ENCODE measurements at places on chromosomes 2 and 18.

DNA sequence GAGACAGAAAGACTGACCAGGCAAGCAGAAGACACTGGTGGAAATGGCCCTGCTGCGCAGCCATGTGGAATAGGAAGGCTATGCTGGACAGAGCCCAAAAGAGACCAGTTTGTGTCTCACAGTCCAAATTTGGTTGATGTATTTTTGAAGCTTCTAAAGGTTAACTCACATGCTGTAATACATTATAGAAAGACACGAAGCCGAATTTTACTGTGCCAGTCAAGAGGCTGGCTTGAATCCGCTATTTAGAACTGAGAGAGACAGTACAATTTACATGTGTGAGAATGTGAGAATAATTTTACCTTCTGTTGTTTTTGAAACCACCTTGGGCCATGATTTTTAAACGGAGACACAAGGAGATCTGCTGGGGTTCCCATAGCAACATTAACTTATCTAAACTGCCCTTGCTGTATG, 113.6 kb downstream of the METTL8 start:
- peak overlapping the region; percentile 80 for H3K4me3 ChIP-seq
- peaks cover 84% of the 10 kb centered on the region for H3K4me1 ChIP-seq
- DNase-seq, result no peak
- H3K27me3 ChIP-seq, result no peaks in the 10 kb centered on the region
- peaks cover 10% of the 10 kb centered on the region for H3K36me3 ChIP-seq

DNA sequence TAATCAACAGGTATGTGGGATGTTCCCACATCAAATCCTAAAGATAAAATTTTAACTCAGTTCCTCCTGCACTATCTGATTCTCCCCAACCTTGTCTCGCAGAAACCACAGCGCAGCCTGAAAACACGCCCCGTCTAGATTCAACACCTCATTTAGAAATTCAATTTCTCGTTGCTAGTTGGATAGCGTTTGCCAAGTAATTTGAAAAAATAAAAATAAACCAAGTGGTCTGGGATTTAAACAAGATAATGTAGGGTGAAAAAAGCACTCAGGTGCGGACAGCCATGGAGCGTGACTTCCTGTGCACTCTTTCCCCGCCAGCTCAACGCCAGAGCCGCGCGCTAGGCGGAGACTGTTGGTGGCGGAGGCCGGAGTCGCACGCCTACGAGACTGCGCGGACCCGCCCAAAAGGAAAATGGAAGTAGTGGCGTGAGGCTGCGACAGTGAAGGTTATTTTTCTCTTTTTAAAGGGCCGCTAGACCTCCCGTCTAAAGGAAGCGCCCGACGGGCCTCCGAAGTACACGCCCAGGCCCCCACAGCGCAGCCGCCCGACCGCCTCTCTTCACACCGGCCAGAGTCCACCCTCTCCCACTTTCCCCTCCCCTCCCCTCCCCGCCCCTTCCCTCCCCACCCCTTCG, 615 bp upstream of the CCNT2 start:
- H3K4me3 ChIP-seq, result peak overlapping the region; percentile 98
- H3K36me3 ChIP-seq, result peaks cover 31% of the 10 kb centered on the region
- H3K27me3 ChIP-seq, result peaks cover 3% of the 10 kb centered on the region
- peak; percentile 81 for DNase-seq
- peaks cover 49% of the 10 kb centered on the region for H3K4me1 ChIP-seq

- no peak overlapping the region for H3K4me3 ChIP-seq
- no peak overlapping the region for H3K27ac ChIP-seq
- DNase-seq, result no peak
- no peaks in the 10 kb centered on the region for H3K4me1 ChIP-seq
- no peaks in the 10 kb centered on the region for H3K27me3 ChIP-seq
Observed at GRCh38 chr2:21332993-21333625, 209.3 kb downstream of the TDRD15 start.

DNA sequence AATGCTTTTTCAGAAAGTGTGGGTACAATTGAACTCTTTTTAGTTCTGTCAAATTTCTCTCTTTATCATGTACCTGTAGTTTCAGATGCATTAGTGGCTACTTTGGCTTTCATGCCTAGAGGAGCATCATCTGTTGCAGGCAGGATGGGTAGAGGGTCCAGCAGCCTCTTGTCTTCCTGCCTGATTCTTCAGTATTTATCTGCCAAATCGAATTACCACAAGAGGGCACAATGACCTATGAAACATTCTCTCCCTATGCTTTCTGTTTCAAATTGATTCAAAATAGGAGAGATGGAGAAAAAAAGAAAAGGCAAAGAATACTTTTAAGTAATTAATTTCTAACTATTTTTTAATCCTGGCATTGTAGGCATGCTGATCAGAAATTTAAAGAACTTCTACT, 477.2 kb downstream of the TRIB2 start:
- H3K27me3 ChIP-seq, result no peaks in the 10 kb centered on the region
- no peaks in the 10 kb centered on the region for H3K36me3 ChIP-seq
- H3K4me3 ChIP-seq, result no peak overlapping the region
- H3K4me1 ChIP-seq, result peaks cover 3% of the 10 kb centered on the region
- no peak overlapping the region for H3K27ac ChIP-seq

- H3K4me3 ChIP-seq, result no peak overlapping the region
- H3K36me3 ChIP-seq, result no peaks in the 10 kb centered on the region
- no peak overlapping the region for H3K27ac ChIP-seq
- DNase-seq, result no peak
- peaks cover 15% of the 10 kb centered on the region for H3K27me3 ChIP-seq
Observed at GRCh38 chr2:182818501-182818900, 47.9 kb downstream of the FRZB start.

GRCh38 chr18:75344161-75344560, 83.3 kb downstream of the SMIM21 start:
- no peak overlapping the region for H3K4me3 ChIP-seq
- H3K36me3 ChIP-seq, result no peaks in the 10 kb centered on the region
- no peak overlapping the region for H3K27ac ChIP-seq
- DNase-seq, result no peak

- H3K4me1 ChIP-seq, result no peaks in the 10 kb centered on the region
- no peak overlapping the region for H3K27ac ChIP-seq
- DNase-seq, result no peak
- H3K27me3 ChIP-seq, result no peaks in the 10 kb centered on the region
- H3K4me3 ChIP-seq, result no peak overlapping the region
Observed at GRCh38 chr2:51986101-51986500, 954.2 kb upstream of the NRXN1 start.

- no peaks in the 10 kb centered on the region for H3K36me3 ChIP-seq
- H3K4me1 ChIP-seq, result peaks cover 4% of the 10 kb centered on the region
- no peak for DNase-seq
- no peak overlapping the region for H3K27ac ChIP-seq
- no peaks in the 10 kb centered on the region for H3K27me3 ChIP-seq
Observed at GRCh38 chr2:184769023-184769422, 170.7 kb downstream of the ZNF804A start.

GRCh38 chr2:11532416-11533055, 1.3 kb upstream of the GREB1 start:
- H3K27ac ChIP-seq, result no peak overlapping the region
- peaks cover 28% of the 10 kb centered on the region for H3K27me3 ChIP-seq
- no peak for DNase-seq
- H3K36me3 ChIP-seq, result no peaks in the 10 kb centered on the region
- no peak overlapping the region for H3K4me3 ChIP-seq

GRCh38 chr2:109703077-109703476, 88.9 kb downstream of the SOWAHC start:
- no peaks in the 10 kb centered on the region for H3K4me1 ChIP-seq
- H3K27ac ChIP-seq, result no peak overlapping the region
- no peaks in the 10 kb centered on the region for H3K36me3 ChIP-seq
- DNase-seq, result no peak

- DNase-seq, result no peak
- peaks cover 38% of the 10 kb centered on the region for H3K27me3 ChIP-seq
- H3K27ac ChIP-seq, result no peak overlapping the region
- H3K4me3 ChIP-seq, result peak overlapping the region; percentile 70
Observed at GRCh38 chr2:226031647-226032501, 632.4 kb downstream of the NYAP2 start.

DNA sequence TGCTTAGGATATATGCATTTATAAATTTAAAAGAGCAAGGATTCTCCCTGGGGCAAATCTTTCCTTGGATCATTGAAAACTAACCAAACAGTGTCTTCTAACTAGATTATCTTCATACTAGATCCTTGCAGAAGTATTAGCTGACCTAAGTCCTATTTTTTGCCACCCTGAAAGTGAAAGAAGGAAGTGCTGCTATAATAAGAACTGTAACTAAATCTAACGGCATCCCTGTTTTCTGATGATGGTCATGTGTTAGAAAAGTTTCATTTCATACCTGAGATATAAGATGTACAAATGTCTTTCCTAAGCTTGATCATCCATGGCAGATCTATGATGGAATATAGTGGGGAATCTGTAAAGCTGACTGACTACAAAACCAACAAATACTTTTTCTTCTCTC, 102.7 kb downstream of the MAP2 start:
- H3K27me3 ChIP-seq, result no peaks in the 10 kb centered on the region
- H3K36me3 ChIP-seq, result no peaks in the 10 kb centered on the region
- H3K27ac ChIP-seq, result peak overlapping the region; percentile 78
- peaks cover 50% of the 10 kb centered on the region for H3K4me1 ChIP-seq
- H3K4me3 ChIP-seq, result peak overlapping the region; percentile 60
- no peak for DNase-seq

GRCh38 chr2:171226461-171226860, 65.8 kb upstream of the TLK1 start:
- no peak overlapping the region for H3K27ac ChIP-seq
- H3K36me3 ChIP-seq, result no peaks in the 10 kb centered on the region
- DNase-seq, result no peak
- H3K4me1 ChIP-seq, result peaks cover 3% of the 10 kb centered on the region
- peaks cover 2% of the 10 kb centered on the region for H3K27me3 ChIP-seq

DNA sequence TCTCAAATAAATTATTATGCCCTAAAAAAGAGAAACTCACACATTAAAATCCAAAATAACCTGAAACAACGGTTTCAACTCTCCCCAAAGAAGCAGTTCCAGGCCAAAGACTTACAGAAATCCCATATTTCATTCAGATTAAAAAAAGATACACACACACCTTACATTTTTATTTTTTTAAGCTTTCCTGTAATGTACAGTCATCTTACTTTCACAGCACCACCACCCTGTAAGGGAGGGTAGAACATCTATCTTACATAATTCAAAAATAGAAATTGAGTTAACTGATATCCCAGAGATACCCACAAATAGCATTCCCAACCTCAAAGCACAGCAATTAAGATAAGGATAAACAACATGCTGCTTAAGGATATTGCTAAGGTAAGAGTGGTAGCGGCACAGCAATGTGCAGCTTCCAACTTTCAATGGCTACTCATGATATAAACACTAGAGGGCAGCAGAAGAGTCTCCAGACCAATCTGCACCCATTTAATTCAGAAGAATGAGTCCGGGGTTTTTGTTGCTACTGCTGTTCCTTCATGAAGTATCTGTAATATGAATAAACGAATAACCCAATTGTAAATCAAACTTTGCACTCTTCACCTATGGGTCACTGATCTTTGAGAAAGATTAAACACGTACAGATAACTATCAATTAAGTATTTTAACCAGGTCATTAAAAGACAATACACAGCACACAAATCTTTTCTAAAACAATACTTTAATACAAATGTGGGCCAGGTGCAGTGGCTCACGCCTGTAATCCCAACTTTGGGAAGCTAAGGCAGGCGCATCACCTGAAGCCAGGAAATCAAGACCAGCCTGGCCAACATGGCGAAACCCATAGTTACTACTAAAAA, 11.3 kb downstream of the GFPT1 start:
- H3K27ac ChIP-seq, result no peak overlapping the region
- H3K4me1 ChIP-seq, result peaks cover 8% of the 10 kb centered on the region
- DNase-seq, result no peak
- H3K36me3 ChIP-seq, result peaks cover 19% of the 10 kb centered on the region
- no peak overlapping the region for H3K4me3 ChIP-seq

DNA sequence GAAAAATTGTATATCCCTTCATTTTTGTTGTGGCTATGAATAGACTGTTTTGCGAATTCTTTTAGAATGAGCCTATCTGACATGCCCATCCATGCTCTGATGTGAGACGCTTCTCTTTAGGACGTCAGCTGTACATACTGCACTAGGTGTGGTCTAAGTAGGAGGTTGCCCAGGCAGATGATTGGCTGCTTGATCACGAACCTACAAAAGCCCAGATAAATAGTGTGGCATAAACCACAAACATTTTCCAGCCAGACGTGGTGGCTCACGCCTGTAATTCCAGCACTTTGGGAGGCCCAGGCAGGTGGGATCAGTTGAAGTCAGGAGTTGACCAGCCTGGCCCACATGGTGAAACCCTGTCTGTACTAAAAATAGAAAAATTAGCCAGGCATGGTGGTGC, 251.8 kb downstream of the AGAP1 start:
- no peak overlapping the region for H3K27ac ChIP-seq
- no peak overlapping the region for H3K4me3 ChIP-seq
- H3K36me3 ChIP-seq, result no peaks in the 10 kb centered on the region
- H3K4me1 ChIP-seq, result no peaks in the 10 kb centered on the region

Measured in activated B cell treated with CpG ODN at 0.5 μM for 24 hours (primary cell).